ENCODE measurements at places on chromosomes 2 and 18.

DNA sequence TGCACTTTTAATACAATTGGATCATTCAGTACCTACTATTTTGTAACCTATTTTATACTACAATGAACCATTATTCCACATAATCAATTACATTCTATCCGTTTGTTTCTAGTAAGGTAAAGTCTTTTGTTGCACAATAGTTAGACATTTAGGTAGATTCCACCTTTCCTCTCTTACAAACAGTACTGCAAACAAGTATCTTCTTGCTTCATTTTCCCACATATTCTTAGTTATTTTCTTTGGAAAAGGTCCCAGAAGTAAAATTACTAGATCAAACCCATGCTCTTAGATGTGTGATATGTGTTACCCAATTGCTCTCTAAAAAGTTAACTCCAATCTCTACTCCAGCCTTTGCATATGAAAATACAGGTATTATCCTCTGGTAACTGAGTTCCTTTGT lies 49.6 kb downstream of the SPIRE1 start:
- no peak for DNase-seq

DNA sequence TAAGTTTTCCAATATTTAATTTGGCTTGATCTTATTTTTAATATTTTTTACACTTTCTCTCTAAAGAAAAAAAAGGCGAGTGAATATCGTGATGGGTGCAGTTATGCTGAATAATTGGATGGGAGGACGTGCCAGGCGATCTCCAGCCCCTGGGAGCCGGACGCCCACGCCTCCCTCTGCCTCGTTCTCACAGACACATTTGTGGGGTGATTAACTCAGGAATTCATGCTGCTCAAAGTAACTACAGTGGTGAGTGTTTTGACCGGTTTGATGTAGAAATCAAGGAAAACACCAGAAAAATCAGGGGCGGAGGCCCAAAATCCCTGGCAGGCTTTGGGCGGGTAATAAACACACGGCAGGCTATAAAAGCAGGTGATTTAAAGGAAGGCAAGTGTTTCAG lies 736.8 kb upstream of the SALL3 start:
- DNase-seq, result no peak

GRCh38 chr2:224094413-224094812 lies 55.3 kb upstream of the SERPINE2 start:
- DNase-seq, result no peak

GRCh38 chr2:236997069-236997715 lies 88.5 kb upstream of the COPS8 start:
- DNase-seq, result no peak

- no peak for DNase-seq
Observed at GRCh38 chr2:85648619-85649018, 19.4 kb downstream of the SFTPB start.

- no peak for DNase-seq
Observed at GRCh38 chr18:24465486-24465885, 5.0 kb downstream of the HRH4 start.

GRCh38 chr18:6860804-6861448 lies 131.4 kb downstream of the ARHGAP28 start:
- no peak for DNase-seq

GRCh38 chr2:238164906-238165287 lies 6.1 kb downstream of the ERFE start:
- DNase-seq, result no peak

DNA sequence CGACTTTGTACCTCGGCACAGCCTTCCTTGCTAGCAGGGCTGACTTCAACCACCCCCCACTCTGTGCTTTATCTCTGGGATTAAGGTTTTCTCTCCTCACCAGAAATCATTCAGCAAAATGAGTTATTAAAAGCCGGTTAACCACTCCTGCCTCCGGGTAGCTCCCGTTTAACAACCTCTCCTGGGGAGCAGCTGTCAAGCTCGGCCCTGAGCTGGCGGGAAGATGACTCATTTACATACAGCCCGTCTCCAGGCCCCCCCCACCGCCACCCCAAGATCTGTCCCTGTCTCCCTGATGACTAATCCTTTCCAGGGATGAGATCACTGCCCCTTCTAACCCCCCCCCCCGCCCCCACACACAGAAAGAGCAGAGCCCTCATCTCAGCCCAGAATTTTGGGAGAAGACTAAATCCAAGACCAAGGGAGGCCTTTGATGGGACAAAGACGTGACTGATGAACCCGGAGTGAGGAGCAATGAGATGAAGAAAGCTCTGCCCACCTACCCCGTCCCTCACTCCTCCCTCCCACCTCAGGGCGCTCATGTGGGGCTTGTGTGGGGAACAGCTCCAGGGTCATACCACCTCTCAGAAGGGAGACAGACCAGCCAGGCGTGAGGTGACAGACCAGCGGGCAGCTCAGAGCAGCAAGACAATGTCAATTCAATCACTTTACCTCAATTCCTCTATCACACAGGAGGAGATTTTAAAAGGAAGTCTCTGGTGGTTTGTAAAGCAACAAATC lies 131.4 kb downstream of the MSH2 start:
- no peak for DNase-seq

GRCh38 chr2:15730545-15731212 lies 139.0 kb downstream of the DDX1 start:
- DNase-seq, result no peak

- no peak for DNase-seq
Observed at GRCh38 chr2:23454501-23455120, 69.6 kb downstream of the KLHL29 start.

GRCh38 chr2:198928026-198928425 lies 529.7 kb downstream of the SATB2 start:
- no peak for DNase-seq

DNA sequence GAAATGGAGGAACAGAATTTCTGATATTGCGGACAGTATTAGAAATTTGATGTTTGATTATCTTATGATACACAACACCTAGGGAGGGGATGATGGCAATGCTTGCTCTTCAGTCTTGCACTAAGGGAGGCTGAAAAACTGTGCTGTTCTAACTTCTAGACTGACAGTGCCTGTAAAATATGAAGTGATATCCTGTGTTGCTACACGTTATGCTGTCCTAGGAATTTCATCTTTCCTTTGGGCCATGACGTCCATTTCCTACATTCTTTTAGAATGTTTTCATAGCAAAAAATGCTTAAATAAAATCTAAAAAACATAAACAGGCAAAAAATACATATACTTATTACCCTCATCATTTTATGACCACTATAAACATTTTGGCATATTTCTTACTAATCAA lies 55.3 kb downstream of the OSBPL1A start:
- DNase-seq, result no peak

DNA sequence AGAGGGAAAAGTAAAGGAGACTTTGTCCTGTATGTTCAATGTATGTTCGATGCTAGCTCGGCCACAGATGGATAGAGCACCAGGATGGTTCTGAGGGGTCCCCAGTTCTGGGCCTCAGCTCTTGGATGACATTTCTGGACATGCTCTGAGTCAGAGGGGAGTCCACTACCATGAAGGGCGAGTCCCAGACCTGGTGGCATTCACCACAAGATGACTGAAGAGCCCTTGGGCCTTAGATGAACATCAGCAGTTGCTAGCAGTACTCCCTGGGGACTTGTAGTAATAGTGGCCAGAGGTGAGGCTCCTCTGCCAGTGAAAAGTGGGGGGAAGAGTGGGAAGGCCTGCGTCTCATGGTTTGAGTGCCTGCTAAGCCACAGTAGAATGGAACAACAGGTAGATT lies 109.5 kb downstream of the GRB14 start:
- no peak for DNase-seq

GRCh38 chr2:46815121-46815802 lies 100.3 kb downstream of the MCFD2 start:
- DNase-seq, result no peak

GRCh38 chr2:109348671-109349502 lies 219.9 kb downstream of the SH3RF3 start:
- DNase-seq, result no peak

GRCh38 chr2:141103216-141103615 lies 1027.6 kb downstream of the LRP1B start:
- DNase-seq, result no peak

- DNase-seq, result no peak
Observed at GRCh38 chr18:3213300-3214059, 6.3 kb downstream of the MYOM1 start.

DNA sequence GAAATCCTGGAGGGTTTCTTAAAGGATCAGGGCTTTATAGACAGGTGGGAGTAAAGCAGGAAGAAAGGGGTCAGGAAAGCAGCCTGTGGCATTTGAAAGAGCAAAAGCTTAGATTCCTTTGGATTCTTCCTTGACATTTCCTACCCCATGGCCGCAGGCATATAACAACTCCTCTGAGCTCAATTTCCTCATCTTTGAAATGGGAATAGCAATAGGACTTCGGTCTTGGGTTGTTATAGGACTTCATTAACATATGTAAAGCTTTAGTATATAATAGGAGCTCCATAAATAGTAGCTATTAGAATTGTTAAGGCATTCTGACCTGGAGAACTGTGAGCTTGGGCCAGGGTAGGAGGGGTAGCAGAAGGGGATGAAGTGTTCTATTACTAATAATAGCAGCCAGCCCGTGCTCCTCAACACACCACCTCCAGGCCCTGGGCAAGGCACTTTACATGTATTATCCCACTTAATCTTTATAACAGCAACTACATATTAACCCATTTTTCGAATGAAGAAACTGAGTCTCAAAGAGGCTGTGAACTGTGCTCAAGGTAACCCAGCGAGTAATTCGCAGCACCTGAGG lies 10.6 kb downstream of the ZFP36L2 start:
- no peak for DNase-seq

GRCh38 chr2:138922973-138923563 lies 142.9 kb upstream of the NXPH2 start:
- DNase-seq, result no peak

DNA sequence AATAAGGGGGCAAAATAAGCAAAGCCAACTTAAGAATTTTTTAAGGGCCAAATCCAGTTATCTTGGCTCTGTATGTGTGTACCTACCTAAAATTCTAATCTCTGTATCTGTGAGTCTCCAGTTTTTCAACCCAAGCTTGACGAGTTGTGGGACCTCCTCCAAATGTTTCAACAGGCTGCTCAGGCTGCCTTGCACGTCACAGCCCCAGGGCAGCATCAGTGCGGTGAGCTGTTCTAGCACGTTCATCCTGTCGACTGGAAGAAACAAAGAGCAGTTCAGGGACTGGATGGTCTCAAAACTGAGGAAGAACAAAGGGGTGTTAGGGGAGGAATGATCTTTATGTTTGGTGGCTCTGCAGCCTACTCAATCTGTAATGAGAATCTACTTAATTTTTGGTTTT lies 29.4 kb downstream of the NLRC4 start:
- no peak for DNase-seq

DNA sequence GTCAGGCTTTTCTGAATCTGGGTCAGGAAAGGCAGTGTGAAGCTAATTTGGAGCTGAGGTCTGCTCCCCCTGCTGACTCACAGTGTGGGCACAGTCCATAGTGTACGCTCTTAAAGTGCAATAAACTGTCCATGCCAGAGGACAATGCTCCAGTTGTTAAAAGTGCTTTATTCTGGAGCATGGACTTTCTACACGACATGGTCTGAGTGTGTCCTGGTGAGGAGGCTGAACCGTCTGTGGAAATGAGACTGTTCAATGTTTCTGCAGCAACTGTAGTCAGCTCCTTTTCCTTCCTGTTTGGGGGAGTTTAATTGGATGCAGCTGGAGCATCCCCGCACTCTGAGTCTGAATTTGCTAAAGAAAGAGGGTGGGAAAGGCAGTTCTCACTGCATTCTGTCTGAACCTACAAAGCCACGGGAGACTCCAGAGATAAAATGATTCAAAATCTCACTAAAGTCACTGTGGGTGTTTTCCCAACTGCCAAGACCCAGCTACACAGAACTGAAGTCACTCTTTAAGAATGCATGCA lies 110.2 kb upstream of the TRIB2 start:
- no peak for DNase-seq

DNA sequence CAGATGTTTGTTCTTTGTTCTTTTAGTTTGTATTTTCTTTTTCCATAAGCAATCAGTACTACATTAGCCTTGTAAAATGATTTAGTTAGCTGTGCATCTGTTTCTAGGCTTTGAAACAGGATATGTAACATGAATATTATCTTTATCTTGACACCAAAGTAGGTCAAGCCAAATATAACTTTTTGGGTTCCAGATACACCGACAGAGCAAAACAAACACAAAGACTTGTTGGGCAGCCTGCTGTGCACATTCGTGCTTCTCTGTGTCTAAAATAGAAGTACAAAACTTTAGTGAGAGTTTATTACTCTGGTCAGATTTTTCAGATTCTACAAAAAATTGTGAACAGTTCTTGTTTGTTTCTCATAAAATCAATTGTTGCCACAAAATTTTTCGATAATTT lies 1059.3 kb upstream of the GYPC start:
- no peak for DNase-seq

GRCh38 chr2:37013315-37013641 lies 46.9 kb upstream of the STRN start:
- DNase-seq, result no peak

- DNase-seq, result peak; percentile 30
Observed at GRCh38 chr2:84841577-84841976, 39.3 kb downstream of the TRABD2A start.

GRCh38 chr2:230423851-230424458 lies 8.0 kb downstream of the SP100 start:
- DNase-seq, result no peak

- no peak for DNase-seq
Observed at GRCh38 chr2:156539086-156539860, 103.1 kb downstream of the GPD2 start.

DNA sequence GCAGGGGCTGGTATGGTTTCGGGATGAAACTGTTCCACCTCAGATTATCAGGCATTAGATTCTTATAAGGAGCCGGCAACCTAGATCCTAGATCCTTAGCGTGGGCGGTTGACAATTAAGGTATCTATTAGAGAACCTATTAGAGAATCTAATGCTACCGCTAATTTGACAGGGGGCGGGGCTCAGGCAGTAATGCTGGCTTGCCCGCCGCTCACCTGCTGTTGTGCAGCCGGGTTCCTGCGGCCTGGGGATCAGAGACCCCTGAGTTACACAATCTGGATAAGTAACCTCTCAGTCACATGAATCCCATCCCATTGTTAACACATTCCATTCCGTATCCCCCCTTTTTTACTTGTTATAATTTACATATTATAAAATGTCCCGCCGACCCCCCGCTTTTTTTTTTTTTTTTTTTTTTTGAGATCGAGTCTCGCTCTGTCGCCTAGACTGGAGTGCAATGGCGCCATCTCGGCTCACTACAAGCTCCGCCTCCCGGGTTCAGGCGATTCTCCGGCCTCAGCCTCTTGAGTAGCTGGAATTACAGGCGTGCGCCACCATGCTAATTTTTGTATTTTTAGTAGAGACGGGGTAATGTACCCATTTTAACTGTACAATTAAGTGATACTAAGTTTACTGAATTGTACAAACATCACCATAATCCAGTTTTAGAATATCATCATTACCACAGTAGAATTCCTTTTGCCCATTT lies 42.0 kb upstream of the GPD2 start:
- no peak for DNase-seq

DNA sequence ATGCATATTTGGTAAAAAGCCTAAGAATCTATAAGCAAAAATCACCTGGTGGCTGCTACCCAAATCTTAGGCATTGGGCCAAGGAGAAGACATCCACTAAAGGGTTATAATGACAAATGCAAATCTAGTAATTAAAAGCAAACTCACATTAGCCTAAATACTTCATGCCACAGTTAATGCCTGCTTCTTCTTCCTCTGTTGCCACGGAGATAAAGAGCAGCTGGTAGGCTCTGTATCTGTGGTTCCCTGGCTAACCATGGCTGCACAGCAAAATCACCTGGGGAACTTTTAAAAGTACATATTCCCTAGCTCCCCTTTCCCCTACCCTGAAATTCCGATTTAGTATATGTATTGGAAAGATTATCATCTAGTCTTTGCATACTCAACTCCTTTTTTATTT lies 114.3 kb downstream of the LNPK start:
- DNase-seq, result no peak

- DNase-seq, result peak; percentile 56
Observed at GRCh38 chr2:10305254-10305635, 2.5 kb downstream of the HPCAL1 start.

All from activated T-cell treated with anti-CD3 and anti-CD28 coated beads, Interleukin-2, amount 50 U/mL, for 24 hours (primary cell).